ENCODE measurements at places on chromosomes 3 and 15.
A peak's percentile ranks its signal among the peaks of the same experiment; 100 is the strongest.

- no peak for DNase-seq
These were observed 32.8 kb downstream of the GRIP2 start for GRCh38 chr3:14507305-14507741.

DNA sequence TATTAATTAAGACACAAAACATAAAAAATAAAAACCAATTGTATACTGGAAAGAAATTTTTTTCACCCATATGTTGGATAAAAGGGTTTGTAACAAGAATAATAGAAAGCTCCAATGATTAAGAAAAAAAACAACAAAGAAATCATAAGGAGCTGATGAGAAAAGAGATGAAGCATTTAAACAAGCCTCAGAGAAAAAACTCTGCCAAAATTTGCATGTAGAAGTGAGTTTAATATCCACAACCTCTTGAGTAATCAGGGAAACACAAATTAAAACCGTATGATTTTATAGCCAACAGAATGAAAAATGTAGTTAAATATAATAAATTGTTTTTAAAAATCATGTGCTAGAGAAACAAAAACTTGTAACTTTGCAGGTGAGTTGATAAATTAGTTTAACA is 192.9 kb downstream of the BCHE start:
- no peak for DNase-seq

DNA sequence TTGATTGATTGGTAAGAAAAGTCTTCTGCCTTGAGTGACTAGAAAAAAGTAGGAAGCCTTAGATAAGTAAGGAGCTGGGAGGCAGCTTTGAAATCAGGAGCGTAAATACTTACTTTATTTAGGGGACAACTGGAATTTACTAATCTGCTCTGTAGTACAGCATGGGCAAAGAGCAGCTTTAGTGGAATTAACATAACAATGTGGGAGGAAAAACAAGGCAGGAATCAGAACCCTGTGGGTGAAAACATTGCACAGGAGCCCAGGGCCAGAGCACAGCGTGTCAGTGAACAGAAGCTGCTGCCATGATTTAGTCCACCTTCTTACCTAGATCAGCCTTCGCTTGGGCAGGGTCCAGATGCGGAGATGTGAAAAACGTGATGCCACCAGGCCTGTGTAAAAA is 14.6 kb downstream of the FMN1 start:
- no peak for DNase-seq

GRCh38 chr3:37546876-37547275 is 314.8 kb upstream of the CTDSPL start:
- no peak for DNase-seq

DNA sequence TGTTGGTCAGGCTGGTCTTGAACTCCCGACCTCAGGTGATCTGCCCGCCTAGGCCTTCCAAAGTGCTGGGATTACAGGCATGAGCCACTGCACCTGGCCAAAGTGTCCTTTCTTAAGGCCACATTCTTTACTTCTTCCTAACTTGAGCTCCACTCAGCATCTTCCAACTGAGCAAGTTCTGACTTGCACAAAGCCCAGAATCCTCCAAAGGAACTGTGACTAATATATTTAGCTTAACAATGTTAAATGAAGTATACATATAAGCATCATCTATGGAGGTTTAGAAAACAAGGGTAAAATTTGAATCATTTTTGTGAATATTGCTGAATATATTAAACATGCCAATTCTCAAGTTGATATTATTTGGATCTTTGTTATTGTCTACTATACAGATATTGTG is 93.7 kb downstream of the SHQ1 start:
- DNase-seq, result no peak

DNA sequence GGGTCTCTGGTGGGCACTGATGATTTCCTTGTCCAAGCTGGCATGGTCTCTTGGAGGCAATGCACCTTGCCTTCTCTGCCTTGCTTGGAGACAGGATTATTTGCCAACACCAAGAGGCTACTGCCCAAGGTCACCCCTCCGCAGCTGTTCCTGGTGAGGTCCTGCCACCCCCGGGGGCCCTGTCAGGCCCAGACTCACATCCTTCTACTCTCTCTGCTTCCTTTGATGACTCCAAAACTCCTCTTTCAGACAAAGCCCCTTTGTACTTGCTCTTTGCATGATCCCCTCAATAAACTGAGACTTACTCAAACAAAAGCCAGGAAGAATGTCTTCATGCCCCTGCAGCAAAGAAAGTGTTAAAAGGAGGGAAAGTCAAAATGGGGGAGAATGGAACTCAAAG is 137.7 kb downstream of the MEX3B start:
- no peak for DNase-seq

DNA sequence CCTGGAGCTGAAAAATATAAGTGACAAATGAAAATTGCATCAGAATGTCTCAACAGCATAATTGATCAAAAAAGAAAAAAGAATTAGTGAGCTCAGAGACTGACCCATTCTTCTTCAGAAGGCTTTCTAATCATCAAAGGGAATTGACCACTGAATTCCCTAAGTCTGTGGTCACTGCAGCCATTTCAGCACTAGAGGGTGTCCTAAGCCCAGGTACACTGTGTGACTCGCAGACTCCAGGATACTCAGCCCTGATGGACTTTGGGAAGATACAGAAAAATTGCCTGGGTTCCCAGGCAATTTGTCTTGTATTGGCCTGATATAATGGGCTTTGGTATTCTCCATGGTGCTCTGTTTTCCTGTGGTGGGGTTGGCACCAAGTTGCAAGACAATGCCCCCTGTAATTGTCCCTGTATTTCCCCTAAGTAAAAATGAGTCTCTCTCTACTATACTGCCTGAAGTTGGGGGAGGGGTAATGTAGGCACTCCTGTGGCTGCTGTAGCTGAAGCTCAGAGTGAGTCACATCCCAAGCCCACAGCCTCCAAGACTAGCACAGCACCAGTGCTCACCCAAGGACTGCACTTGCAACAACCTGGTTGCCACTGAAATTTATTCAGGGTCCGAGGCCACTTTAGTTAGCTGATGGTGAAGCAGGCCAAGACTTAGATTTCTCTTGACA is 256.0 kb upstream of the STAC start:
- no peak for DNase-seq

GRCh38 chr3:156635034-156635433 is 39.4 kb upstream of the TIPARP start:
- no peak for DNase-seq

DNA sequence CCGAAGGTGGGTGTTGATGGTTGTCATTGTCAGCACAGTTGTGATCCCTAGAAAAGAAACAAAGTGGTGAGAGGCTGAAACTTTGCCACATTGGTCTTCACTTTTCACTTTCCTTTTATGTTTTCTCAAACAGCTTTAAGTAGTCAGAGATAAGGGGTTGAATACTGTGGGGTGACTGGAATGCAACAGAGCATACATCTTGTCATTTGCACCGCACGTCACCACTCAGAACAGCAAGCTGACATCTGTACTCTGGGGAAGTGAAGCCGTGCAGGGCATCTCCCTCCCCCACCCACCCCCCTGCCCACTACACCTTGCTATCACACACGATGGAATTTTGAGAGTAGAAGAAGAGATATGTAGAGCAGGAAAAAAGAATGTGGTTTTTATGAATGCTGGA is 211.7 kb downstream of the GABRB3 start:
- no peak for DNase-seq

DNA sequence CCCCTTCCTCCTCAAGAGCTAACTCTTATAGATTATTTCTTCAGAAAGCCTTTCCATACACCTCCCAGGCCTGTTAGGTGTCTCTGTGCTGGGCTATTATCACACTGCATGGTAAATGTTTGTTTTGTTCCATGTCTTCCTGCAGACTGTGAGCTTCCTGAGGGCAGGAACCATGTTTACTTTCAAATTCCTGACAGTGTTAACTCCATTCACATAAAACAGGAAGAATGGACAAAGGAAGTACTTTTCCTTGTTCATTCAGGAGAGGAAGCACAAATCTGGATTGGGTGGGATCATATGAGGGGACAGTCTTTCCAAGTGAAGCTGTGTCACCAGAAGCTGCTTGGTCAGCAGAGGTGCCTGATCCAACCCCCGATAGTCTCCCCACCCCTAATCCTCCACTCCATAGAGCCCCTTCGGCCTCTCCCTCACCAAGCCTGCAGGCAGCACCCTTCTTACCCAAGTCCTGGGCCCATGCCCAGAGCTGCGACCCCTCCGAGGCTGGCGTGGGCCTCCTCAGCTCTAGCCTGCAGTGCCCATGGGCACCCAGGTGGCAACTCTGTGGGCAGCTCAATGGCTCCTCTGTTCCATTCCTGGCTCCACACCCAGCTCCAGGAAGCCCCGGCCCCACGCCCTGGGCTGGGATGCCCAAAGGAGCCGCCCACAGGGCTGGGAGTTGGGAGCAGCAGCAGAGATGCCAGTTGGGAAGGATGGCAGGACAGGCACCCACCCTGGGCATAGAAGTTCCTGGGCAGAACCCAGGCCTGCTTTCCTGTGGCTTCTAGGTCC is 6.9 kb downstream of the SHF start:
- no peak for DNase-seq

DNA sequence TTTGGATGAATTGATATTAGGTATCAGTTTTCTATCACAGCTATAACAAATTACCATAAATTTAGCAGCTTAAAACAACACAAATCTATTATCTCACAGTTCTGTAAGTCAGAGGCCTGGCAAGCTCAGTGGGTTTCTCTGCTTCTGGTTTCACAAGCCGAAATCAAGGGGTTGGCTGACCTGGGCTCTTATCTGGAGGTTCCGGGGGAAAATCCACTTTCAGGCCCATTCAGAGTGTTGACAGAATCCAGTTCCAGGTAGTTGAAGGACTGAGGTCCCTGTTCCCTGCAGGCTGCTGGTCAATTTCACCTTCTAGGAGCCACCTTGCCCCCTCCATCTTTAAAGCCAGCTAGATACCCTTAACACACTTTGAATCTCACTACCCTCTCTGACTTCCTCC is 11.1 kb upstream of the HHATL start:
- no peak for DNase-seq

DNA sequence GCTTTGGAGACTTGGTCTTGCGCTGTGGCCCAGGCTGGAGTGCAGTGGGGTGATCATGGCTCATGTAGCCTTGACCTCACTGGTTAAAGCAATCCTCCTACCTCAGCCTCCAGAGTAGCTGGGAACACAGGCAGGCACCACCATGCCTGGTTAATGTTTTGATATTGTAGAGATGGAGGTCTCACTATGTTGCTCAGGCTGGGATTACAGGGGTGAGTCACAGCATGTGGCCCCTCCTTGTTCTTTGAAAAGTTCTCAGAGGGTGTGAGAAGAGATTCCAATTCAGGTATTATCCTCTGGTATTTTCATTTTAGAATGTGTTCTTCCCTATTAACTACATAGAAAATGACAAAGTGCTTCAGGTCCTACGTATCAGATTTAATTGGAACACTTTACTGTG is 51.9 kb upstream of the RPL32 start:
- DNase-seq, result no peak

DNA sequence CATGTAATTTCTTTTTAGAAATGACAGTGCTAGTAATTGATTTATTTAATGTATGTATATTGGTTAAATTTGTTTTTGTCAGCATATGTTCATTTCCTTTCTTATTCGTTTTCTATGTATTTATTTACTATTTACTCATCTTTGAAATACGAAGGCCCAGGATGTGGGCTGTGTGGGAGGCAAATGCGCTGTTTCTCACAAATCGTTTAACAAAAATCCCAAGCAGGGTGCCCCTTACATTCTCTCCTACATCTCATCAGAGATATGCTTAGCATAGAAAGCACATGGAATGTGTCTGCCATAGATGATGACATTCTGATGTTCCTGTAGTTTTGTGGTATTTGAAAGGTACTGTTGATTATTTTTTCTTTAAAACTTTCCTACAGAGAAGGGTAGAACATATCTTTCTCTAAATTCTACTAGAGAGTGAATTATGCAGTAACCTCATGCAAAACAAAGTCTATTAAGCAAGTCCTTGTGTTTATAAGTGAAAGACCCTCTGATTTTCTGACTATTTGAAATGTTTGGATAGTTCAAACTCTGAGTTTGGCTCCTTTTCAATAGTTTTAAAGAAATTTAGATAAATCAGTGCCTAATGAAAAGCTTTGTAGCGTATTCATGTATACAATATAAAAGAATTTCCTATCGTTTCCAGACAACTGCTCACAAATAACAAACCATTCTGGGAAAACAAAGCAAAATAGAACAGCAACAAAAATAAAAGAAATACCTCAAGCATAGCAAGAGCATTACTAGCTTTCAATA is 111.1 kb upstream of the VGLL3 start:
- no peak for DNase-seq

GRCh38 chr3:117278424-117279190 is 569.0 kb downstream of the TUSC7 start:
- DNase-seq, result peak; percentile 22

DNA sequence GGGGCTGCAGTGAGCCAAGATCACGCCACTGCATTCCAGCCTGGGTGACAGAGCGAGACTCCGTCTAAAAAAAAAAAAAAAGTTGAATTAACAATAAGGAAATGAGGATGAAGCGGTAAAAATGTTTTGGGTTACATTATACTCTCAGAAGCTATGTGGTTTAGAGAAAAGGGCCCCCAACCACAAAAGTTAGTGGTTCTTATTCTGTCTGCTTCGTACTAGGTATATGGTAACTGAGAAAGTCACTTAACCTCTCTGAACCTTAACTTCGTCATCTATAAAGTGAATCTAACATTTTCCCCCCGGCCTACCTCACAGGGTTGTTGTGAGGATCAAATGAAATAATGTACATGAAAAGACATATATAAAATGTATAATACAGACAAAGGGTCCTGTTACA is 38.4 kb upstream of the EHHADH start:
- no peak for DNase-seq

DNA sequence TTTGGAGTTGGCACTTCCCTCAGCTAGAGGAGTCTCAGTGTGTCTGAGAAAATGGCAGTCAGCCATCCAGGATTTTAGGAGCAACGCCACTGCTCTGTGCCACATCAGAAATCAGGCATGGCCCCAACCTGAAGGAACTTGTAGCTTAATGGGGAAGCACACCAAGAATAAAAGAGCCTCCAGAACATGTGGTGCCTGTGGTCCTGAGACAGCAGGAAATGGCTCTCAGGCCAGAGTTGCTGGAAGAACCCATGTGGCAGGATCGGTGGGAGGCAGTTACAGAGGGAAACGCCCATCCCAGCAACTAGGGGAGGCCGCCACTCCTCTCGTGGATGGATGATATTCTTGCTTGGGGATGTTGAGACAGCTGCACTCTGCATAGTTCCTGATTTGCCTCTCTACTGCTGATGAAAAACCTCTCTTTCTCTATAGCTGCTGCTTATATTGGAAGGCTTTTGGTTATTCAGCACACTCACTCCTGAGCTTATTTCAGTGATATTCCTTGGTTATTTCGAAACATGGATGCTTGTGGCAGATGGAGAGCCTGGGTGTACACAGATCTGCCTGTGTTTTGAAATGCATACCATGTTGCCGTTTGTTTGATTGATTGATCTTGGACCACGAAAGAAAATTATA is 52.4 kb downstream of the KLHL25 start:
- peak; percentile 67 for DNase-seq
